ENCODE measurements at places on chromosomes 1 and 21. TPM values are rescaled to one million over a fixed set of nuclear protein-coding genes. Genes with fewer than 3 reads are reported as not detected.
A peak's percentile ranks its signal among the peaks of the same experiment; 100 is the strongest.

DNA sequence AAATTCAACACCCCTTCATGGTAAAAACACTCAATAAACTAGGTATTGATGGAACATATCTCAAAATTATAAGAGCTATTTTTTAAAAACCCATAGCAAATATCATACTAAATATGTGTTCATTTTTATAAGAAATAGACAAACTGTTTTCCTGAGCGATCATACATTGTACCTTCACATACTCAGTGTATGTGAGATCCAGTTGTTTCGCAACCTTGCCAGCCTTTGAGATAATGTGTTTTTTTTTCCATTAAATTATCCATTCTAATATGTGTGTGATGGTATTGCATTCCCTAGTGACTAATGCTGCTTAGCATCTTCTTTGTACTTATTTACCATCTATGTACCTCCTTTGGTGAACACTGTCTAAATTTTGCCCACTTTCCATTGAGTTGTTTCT is 47.1 kb downstream of the CFH start:
- DNase-seq = no peak

SERTAD4 gene
- total RNA-seq = 3.7 TPM

DNA sequence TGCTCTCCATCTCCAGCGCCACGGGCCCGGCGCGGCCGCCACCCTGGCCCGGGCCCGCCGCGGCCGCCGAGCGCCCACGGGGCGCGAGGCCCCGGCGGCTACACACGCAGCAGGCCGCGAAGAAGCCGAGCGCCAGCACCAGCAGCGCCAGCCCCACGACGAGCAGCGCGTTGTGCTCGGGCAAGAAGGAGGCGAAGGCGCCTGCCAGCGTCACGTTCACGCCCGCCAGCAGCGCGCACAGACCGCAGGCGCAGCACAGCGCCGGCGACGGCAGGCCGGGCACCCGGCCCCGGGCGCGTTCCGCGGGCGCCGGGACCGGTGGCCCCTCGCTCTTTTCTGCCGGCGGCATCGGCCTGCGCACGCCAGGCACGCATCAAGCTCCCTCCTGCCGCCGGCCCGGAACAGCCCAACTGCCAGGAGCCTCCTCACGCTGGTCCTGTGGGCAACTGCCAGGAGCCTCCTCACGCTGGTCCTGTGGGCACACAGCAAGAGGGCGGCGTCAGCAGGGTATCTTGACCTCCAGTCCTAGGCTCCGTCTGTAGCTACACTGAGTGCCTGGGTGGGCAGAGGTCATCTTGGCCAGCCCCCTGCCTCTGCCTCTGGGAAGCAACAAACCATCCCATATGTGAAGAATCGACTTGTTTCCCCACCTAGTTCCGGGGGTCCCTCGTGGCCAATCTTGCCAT is 18.1 kb downstream of the KNCN start:
- DNase-seq = no peak

DRAXIN gene
- total RNA-seq = 0.05 TPM

DNA sequence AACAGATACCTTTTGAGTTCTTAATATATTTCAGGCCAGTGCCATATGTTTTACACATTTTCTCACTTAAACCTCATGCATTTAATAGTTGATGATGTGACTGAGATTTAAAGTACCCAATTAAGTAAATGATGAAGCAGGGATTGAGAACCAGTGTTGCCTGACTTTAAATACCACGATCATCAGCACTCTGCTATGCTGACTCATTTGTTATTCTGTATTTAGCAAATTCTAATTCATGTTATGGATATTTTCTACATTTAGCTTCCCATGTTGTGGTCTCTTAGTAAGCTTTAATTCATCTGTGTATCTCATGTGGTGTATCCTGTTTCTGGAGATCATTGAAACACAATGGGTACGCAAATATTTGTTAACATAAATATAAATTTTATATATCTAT is 363.0 kb downstream of the PTBP2 start:
- DNase-seq = no peak

SPAG17 gene
- not detected for total RNA-seq

GRCh38 chr1:217089361-217090014 is 366.3 kb upstream of the ESRRG start:
- DNase-seq = no peak

GUCA2A gene
- not detected for total RNA-seq

GRCh38 chr1:204241050-204241449 is 27.3 kb upstream of the GOLT1A start:
- no peak for DNase-seq

TCHHL1 gene
- not detected for total RNA-seq

KRTAP19-3 gene
- not detected for total RNA-seq

- DNase-seq = no peak
Measured at GRCh38 chr1:209767706-209768105, 11.9 kb downstream of the TRAF3IP3 start.

ETV3L gene
- total RNA-seq = not detected

- no peak for DNase-seq
Measured at GRCh38 chr1:52733368-52733767, 7.1 kb downstream of the ZYG11B start.

DNA sequence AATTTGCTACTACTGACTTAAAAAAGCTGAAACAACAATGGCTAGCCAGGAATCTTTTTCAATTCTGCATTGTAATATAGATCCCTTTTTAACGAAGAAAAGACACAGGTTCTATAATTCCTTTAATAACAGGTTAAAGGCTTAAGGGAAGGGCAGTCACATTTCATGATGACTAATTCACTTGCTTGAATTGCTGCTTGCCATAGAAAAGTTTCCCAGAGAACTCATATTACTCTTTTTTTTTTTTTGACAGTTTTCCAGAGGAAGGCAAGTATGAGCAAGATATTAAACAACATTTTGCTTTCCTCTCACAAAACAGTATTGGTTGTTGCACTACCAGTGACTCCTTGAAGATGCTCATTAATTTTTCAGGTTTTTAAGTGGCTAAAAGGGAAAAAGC is 60.9 kb downstream of the IL23R start:
- no peak for DNase-seq

- no peak for DNase-seq
Measured at GRCh38 chr1:58804853-58805565, 21.2 kb upstream of the JUN start.

GBP5 gene
- 0.94 TPM for total RNA-seq

DNA sequence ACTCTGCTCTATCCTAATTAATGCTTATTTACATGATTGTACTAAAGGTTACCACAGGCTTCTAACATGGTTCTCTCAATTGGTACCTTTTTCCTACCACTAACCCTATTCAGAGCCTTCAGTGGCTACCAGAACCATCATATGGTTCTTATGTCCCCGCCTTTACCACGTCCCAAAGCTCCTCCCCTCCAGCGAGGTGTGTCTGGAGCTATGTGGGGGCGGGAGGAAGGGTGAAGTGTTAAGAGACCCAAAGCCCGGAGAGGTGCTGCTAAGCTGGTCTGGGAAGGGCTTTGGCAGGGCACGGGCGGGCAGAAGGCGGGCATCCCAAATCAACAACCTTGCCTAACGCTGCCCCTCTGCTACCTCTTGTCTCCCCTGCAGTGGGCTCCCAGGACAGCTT is 10.0 kb downstream of the SPATA46 start:
- peak; percentile 27 for DNase-seq

DNA sequence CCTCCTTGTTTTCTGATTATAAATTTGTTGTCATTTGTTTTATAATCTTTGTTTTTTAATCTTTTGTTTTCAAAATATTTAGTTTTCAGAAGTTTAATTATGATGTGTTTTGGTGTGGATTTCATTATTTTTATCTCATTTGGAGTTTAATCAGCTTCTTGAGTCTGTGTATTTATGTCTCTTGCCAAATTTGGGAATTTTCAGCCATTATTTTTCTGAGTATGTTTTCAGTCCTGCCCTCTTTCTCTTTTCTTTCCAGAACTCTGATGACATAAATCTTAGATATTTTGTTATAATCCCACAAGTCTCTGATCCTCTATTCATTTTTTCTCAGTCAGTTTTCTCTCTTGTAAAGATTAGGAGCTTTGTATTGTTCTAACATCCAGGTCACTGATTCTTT is 89.8 kb downstream of the RHOU start:
- no peak for DNase-seq

DNA sequence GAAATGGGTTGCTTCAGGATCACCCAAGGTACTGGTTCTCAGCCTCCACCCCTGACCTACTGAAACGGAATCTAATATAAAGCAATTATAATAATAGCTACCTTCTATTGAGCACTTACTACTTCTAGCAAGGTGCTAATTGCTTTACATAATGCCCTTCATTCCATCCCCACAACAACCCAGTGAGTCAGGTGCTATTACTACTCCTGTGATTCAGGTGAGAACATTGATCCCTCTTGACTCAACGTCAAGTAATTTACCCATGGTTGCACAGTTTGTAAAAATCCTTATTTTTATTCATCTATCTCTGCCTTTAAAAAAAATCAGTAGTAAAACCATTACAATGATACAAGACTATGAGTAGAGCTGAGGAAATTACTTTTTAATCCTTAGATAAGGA is 85.2 kb downstream of the UCHL5 start:
- DNase-seq = no peak
